ENCODE measurements at places on chromosomes 4 and X.

DNA sequence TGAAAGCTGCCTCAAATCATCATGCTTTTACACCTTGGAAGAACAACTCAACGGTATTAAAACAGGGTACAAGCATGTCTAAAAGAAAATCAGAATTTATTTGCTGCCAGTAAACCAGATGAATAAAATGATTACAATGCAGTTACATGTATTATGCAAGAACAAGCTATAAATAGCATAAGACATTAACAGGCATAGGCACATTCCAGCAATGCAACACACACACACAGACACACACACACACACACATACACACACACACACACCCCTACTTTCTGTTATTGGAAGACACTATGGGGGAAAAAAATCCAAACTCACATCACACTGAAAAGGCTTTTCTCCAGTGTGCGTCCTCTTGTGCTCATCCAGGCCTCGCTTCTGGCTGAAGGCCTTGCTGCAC is 212.5 kb downstream of the PRDM5 start:
- peak; percentile 3 for DNase-seq

- no peak for DNase-seq
Measured at GRCh38 chr4:12697970-12698369, 786.2 kb downstream of the RAB28 start.

GRCh38 chr4:86089781-86090323 is 270.0 kb downstream of the MAPK10 start:
- DNase-seq: no peak

DNA sequence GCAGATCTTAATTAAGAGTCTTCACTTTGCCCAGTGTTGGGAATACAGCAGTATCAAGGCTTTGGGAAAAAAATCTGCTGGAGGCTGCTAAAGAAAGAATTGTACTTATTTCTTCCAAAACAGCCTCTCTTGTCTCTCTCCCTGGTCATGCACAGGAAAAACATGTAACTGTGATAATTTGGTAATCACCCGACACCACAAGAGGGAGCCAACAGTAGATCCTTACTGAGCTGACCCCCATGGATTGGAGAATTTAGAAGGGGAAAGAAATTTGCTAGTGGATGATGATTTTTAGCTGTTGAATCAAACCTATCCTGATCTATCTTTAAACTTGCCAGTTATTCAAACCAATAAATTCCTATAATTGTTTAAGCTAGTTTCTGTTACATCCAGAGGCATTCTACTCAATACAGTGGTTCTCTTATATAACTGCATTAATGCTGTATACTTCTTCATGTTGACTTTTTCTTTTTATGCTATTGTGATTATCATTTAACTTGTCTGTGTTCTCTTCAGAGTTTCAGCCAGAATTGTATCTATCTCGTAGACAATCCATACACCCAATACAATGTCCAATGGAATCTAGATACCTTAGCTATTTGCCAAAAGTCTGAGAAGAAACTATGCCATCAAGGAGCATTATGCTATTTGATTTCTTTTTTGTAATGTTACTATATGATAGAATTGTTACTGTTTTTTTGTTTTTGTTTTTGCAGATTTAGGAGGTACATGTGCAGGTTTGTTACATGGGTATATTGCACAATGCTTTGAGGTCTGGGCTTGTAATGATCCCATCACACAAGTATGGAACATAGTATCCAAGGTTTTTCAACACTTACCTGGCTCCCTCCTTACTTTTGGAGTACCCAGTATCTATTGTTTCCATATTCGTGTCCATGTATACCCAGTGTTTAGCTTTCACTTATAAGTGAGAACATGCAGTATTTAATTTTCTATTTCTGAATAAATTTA is 31.3 kb upstream of the ARHGEF38 start:
- peak; percentile 36 for DNase-seq

- no peak for DNase-seq
Measured at GRCh38 chrX:13940671-13941070, 89.0 kb downstream of the GEMIN8 start.

DNA sequence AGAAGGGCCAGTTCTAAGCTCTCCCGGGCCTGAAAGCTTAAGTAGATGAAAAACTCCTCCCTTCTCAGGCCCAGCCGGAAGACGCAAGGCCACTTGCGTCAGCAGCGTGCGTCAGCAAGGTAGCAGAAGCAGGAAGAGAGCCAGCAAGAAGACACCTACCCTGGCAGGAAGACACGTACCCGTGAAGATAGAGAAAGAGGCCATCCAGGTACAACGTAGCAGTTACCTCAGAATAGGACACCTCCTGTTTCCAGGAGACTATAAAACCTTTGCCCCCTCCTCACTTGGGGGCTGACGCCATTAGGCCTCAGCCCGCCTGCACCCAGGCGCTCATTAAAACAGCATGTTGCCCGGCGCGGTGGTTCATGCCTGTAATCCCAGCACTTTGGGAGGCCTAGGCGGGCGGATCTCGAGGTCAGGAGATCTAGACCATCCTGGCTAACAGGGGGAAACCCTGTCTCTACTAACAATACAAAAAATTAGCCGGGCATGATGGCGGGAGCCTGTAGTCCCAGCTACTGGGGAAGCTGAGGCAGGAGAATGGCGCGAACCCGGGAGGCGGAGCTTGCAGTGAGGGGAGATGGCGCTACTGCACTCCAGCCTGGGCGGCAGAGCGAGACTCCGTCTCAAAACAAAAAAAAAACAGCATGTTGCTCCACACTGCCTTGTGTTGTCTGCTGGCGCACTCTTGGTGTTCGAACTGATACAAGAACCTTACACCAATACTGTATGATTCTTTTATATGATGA is 242.7 kb upstream of the NWD2 start:
- DNase-seq: peak; percentile 72

DNA sequence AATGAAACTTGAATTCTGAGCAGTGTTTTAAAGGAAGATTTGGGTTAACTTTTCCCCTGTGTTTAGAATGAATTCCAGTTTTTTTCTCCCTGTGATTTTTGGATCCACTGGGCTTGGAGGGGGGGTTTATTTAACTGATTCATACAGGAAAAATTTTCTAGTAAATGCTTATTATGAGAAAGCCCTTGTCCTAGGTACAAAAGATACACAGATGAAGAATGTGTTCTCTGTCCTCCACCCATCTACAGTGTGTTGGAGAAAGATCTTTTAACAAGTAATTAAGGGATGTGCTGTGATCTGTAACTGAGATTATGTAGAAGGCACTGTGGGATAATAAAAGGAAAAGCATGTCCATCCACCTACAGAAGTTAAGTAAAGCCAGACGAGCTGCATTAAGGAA is 103.9 kb downstream of the STIM2 start:
- DNase-seq: peak; percentile 3

DNA sequence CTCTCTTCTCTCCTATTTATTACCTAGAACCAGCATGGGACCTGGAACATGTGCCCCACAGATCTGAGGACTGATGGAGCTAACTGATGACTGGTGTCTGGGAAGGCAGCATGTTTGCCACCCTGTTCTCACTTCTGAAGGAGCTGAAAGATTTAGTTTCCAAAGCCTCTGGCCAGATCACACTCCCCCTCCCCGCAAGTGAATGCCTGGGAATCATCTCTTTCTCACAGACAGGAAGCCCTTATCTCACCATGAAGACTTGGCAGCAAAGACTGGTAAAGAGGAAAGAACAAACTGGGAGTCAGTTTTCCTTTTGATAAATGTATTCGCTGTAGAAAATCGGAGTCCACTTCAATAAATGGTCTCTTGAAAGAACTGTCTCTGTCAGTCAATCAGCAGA is 21.0 kb upstream of the PCYT1B start:
- peak; percentile 3 for DNase-seq

DNA sequence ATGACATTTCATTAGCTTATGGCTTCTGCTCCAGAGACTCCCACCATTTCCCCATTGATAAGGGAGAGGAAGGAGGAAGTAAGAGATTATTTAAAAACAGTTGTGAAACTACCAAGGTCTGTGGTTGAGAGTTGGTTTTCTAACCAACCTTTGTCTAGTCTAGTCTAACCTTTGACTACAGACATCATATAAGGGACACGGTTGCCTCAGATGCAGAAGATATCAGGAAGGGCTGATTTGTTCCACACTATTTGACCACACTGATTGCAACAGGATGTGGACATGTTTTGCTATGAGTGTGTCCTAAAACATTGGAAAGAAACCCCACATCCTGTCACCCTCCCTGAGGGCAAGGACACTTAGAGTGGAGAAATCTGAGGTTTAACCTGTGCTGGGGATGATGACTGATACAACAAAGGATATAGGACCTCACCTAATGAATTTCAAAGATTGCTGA is 53.0 kb downstream of the COQ2 start:
- DNase-seq: peak; percentile 88

DNA sequence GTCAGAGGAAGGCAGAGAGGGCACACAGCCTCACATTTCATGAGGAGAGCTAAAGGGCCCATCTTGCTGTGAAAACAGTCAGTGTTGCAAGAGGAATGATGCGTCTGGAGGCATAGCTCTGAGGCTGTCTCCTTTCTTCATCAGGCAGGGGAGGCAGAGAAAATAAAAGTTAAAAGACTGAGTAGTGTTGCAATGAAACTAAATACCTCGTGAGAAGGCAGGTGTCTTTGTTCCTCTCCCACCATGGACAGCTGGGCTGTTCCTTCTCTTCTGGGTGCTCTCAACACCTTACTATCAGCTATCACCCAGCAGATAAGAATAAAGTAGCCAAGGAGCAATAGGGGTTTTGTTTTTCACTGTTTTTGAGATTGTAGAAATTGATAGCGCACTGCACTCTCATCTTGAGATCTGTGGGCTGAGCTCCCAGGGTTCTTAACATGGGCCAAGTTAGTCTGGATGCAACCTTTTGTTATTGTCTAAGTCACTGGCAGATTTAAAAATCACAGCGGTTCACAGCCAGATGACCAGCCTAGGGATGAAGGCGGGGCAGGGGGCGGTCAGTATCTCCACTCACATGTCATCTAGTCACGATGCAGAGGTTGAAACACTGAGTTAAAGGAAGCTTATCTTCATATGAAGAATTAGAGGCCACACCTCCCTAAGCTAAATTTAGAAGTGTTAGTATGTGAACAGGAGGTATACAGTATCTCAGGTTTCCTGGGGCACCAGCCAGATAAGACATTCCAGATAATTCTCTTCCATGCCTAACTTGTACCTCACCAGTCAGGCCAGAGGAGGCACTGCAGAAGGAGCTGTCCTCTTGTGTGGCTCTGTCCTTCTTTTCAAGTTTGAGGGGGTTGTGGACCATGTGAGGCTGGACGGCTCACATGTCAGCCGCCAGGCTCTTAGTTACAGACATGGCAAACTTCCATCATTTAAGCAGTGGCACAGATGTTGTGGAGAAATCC is 36.9 kb downstream of the PARM1 start:
- peak; percentile 5 for DNase-seq

DNA sequence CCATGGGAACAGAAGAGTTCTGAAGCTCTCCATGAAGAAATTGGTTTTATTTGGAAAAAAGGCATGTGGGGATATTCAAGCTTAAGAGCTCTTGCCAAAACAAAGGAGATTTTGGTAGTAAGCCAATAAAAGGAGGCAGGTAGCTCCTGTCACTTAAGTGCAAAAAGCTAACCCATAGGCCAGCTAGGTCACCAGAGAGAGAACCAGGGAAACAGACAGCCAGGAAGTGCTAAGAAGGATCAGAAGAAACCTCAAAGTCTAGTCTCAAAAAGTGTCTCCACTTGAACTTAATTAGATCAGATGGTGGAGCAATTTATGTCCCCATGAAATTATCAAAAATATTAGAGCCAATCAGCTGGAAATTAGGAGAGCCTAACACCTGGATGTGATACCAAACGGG is 49.2 kb downstream of the CD40LG start:
- DNase-seq: no peak

DNA sequence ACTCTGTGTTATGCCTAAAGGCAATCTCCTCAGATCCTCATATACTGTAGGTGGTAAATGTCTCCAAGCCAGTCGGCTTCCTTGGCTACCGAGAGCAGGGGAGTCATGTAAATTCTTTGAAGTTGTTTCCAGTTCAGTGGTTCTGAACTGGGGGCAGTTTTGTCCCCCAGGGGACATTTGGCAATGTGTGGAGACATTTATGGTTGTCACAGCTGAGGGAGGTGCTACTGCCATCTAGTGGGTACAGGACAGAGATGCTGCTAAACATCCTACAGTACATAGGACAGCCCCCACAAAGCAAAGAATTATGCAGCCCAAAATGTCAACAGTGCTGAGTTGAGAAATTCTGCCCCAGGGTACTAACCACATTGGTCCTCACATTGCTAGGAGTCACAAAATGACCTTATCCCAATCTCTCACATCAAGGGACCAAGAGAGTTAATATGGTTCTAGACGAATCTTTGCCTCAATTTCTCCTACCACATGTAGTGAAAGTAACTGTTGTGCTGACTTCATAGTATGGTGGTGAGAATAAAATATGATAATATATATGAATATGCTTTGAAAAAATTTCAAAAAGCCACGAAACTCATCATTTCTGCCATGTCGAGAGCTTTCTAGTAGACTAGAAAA is 104.4 kb upstream of the ARHGAP24 start:
- peak; percentile 57 for DNase-seq

DNA sequence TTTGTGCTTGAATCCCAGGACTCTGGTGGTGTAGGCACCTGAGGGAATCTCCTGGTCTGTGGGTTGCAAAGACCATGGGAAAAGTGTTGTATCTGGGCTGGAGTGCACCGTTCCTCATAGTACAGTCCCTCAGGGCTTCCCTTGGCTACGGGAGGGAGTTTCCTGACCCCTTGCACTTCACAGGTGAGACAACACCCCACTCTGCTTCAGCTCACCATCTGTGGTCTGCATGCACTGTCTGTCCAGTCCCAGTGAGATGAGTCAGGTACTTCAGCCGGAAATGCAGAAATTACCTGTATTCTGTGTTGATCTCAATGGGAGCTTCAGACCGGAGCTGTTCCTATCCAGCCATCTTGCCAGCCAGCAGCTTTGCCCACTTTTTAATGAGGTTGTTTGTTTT is 353.0 kb upstream of the IRS4 start:
- no peak for DNase-seq

GRCh38 chr4:184461711-184462441 is 12.5 kb downstream of the IRF2 start:
- DNase-seq: no peak

DNA sequence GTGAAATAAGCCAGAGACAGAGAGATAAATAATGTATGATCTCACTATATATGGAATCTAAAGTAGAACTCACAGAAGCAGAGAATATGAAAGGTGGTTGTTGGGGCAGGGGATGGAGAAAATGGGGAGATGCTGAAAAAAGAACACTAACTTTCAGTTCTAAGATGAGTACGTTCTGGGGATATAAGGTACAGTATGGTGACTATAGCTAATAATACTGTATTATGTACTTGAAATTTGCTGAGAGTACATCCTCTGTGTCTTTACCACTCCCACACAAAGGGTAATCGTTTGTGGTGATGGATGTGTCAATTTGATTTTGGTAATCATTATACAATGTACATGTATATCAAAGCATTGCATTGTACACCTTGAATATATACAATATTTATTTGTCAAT is 6.6 kb downstream of the FBXL5 start:
- no peak for DNase-seq
